SJSA1 (cell line): ENCODE measurements at places on chromosomes 1 and 21. TPM values are rescaled to one million over a fixed set of nuclear protein-coding genes. Genes with fewer than 3 reads are reported as not detected.

GRCh38 chr1:119648620-119649004 lies 546 bp upstream of the ZNF697 start:
- DNase-seq, result no peak

DNA sequence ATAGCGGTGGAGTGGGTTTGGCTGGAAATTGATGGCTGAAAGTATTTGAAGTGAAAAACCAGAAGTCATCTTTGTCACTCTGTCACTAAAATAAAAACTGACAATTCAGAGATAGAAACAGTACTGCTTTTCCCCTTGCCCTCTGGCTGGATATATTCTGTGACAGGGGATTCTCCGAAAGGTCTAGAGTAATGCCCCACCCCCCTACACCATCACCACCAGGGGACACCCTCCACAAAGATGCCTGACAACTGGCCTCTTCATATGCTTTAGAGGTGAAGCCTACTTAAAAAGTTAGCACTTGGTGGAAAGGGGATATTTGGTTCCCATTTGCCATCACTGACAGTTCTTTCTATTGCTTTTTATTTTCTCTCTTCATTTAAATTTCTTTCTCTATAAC lies 73.5 kb downstream of the SGIP1 start:
- no peak for DNase-seq

DNA sequence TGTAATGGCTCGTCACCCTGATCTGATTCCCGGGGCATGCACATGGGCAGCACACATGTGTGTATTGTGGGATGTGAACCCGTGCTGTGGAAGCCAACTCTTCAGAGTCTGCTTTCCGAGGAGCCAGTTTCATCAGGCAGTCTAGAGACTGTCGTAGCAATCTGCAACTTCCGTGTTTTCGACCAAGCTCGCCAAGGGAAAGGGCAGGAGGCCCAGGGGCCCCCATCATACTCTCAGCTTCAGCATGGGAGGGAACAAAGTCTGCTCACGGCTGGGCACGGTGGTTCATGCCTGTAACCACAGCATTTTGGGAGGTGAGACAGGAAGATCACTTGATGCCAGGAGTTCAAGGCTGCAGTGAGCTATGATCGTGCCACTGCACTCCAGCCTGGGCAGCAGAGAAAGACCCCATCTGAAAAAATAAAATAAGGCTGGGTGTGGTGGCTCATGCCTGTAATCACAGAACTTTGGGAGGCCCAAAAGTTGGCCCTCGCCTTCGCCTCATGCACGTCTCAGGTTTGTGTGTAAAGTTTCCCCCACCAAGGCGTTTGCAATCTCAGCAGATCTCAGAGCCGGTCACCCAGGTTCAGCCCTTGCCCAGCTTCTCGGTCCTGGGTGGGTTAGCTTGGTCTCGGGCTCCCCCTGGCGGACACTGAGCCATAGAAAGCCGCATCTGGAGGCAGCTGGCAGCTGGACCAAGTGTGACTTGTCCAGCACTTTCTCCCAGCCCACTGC lies 48.5 kb upstream of the SLC25A33 start:
- DNase-seq, result peak; percentile 73

GRCh38 chr1:61620536-61620935 lies 104.4 kb downstream of the TM2D1 start:
- DNase-seq, result no peak

DNA sequence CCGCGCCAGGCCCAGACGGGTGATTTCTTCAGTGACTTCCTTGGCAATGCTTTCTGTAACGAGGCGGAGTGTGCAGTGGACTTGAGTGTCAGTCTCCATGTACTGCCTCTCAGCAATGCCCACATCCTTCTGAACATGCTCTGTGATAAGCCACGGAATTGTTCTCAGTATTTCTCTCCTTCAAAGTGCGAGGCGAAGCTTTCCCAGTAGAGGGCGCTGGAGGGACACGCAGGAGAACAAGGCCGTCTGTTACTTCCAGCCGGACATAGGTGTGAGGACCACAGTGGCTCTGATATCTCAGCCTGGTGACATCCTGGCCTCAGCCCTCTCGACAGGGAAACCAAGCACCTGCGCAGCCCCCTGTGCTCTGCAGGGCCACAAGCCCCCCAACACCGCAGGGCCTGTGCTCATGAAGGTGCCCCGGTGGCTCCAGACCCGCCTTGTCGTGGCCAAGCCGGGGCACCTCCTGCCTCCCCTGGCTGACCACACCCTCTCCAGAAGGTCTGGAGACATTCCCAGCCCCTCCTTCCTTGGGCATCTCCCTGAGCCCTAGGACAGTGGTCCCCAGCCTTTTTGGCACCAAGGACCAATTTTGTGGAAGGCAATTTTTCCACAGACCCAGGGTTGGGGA lies 46.1 kb upstream of the BACE2 start:
- DNase-seq, result peak; percentile 33

- DNase-seq, result no peak
These were observed 60.1 kb upstream of the RAB4A start for GRCh38 chr1:229210844-229211243.

Gene LORICRIN
- total RNA-seq, result not detected in 2 replicates

Gene UTS2
- total RNA-seq, result not detected in 2 replicates

Gene PKNOX1
- 8.8 and 37.7 TPM in 2 replicates for total RNA-seq
